ENCODE measurements at places on chromosomes 12 and 14.
A peak's percentile ranks its signal among the peaks of the same experiment; 100 is the strongest.

DNA sequence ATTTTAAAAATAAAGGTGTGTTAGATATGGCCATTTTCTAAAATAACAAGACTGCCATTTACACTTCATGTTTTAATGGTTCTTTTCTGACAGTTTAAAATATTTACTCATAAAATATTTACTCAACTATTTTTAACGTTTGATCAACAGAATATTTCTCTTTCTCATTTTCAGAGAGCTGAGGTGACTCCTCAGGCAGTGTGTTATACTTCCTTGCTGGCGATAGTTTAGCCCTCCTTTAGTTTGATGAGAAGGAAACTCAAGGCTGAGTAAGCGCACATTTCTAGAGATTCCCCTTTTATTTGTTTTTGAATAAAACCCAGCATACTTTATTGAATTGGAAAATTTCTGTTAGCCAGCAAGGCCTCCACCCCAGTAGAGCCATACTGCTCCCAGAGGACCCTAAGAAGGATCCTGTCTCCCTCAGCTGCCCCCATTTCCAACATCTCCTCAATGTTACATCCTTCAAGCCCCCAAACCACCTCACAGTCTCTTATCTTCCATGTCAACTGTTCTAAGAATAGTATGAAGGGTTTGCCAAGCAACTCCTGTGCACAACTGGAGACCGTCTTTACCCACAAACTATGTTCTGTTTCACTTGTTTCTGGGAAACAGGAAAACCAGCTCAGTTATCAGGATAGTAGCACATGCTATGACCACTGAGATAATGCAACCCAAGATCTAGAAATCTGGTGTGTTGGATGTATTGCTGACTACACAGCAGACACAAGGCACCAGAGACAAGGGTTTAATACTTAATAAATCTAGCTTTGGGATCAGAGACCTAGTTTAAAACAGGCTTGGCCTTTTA is 129.5 kb downstream of the STXBP6 start:
- DNase-seq, result no peak

DNA sequence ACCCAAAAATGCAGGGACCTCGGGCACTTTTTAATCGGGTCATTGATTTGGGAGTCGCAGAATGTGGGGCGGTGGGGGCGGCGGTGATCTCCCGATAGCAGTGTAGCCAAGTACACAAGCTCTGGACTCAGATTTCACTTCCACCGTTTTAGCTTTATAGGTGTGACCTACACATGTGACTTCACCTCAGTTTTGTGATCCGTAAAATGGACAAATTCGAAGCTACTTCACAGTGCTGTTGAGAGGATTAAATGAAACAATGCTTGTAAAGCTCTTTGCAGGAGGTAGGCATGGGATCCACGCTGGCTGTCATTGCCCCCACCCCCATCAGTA is 478 bp downstream of the RITA1 start:
- no peak for DNase-seq

GRCh38 chr12:46855760-46856159 is 30.0 kb upstream of the SLC38A4 start:
- no peak for DNase-seq

DNA sequence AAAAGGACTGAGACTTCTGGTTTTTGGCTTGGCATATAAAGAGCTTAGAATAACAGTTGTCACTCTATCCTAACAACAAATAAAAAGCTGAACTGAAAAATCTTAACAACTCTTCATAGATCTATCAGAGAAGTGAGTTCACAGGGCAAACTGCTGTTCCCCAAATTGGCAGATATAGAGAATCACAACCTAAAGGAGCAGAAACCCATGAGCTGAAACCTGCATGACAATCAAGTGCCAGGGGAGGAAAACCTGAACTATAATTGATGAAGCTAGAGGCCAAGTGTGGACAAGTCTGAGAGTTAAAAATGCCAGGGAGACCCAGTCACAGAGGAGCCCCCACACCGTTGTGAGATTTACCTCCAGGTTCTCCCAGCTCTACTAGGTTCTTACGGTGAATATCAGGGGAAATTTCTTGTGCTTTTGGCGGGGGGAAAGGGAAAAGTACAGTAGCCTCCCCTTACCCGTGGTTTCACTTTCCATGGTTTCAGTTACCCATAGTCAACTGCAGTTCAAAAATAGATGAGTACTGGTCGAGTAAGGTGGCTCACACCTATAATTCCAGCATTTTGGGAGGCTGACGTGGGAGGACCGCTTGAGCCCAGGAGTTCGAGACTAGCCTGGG is 53.9 kb downstream of the ATF7 start:
- no peak for DNase-seq

- no peak for DNase-seq
Observed at GRCh38 chr12:55636116-55636655, 506 bp upstream of the OR10P1 start.

DNA sequence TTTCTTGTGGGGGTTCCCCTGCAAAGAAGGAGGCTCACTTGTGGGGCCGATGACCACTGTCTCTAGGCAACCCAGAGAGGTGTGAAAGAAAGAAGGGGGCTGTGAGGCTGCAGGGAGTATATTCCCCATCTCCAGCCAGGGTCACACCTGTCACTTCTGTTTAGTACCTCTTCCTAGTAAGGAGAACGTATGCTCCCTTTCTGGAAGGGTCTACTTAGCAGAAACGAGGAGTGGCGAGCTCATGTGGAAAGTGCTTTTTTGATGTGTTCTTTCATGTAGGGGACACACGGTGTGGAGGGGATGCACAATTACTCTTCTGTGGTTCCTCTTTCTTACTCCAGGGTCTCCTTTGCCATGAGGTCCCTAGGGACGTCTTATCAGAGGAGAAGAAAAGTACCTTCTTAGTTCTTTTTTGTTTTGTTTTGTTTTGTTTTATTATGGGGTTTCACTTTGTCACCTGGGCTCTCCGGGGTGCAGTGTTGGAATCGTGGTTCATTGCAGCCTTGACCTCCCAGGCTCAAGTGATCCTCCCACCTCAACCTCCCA is 58.3 kb downstream of the PRKCH start:
- DNase-seq, result no peak

GRCh38 chr12:2792671-2793500 is 1.9 kb upstream of the FKBP4 start:
- DNase-seq, result no peak

DNA sequence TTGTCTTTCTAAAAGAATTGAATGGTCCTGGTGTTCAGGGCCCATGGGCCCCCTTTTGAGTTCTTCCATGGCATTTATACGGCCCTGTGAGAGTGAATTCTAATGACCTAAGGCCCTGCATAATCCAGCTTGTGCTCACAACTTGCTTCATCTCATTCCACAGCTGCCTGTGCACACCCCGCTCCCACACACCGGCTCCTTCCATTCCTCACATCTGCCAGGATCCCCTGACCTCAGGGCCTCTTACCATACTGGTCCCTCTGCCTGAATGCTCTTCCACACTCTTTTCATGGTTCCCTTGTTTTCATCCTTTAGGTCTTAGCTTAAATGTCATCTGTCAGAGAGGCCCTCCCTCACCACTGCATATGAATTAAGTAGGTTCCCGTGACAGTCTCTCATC is 49.5 kb upstream of the EGLN3 start:
- DNase-seq, result no peak

DNA sequence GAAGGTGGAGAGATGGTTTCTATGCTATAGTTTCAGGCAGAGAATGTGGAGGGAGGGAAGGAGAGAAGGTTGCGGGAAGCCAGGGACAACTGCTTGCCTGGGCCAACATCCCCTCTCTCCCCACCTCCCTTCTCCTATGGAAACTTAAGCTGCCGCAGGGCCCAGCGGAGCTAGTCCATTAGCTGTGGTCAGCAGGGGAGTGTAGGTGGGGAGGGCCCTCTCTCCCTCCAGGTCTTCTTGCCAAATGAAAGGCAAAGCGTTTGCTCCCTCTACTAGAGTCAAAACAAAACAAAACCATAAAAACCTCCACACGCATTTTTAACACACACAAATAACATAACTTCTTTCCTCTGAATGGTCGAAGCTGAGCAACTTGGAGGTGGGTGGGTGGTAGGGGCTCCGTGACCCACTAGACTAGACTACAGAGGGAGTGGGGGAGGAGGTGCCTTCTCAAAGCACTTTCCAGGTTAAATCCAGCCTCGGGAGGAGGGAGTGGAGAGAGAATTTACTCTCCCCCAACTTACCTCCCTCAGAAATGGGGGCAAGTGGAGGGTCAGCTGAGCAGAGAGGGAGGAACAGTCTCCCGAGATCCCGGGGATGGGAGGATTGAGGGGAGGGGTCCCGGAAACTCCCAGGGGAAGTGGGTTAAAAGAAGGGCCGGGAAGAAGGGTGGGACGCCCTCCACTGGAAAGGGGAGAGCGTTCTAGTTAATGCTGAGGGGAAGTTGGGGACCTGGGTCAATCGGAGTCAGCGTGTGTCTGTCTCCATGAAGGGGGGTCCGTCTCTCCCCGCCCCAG is 4.6 kb upstream of the CACNB3 start:
- DNase-seq, result no peak

- no peak for DNase-seq
Observed at GRCh38 chr12:50325890-50326391, 42.6 kb upstream of the LIMA1 start.

DNA sequence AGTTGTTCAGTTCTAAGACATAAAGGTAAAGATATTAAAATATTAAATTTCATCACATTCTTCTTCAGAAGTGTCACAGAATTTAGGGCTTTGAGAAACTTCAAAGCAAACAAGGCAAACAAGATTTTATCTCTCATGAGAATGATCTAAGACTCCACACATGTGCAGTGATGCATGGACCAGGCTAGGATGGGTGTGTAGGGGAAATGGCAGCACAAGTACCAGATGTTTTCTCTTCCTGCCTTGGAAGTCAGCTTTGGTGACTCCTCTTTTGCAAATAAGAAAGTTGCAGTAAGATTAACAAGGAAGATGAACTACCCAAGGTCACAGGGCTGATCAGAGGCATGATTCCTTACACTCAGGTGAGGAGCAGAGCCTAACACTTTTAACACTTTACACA is 163.8 kb upstream of the LMNTD1 start:
- no peak for DNase-seq

- DNase-seq, result no peak
Observed at GRCh38 chr14:105840266-105841021, 314.1 kb downstream of the TMEM121 start.

DNA sequence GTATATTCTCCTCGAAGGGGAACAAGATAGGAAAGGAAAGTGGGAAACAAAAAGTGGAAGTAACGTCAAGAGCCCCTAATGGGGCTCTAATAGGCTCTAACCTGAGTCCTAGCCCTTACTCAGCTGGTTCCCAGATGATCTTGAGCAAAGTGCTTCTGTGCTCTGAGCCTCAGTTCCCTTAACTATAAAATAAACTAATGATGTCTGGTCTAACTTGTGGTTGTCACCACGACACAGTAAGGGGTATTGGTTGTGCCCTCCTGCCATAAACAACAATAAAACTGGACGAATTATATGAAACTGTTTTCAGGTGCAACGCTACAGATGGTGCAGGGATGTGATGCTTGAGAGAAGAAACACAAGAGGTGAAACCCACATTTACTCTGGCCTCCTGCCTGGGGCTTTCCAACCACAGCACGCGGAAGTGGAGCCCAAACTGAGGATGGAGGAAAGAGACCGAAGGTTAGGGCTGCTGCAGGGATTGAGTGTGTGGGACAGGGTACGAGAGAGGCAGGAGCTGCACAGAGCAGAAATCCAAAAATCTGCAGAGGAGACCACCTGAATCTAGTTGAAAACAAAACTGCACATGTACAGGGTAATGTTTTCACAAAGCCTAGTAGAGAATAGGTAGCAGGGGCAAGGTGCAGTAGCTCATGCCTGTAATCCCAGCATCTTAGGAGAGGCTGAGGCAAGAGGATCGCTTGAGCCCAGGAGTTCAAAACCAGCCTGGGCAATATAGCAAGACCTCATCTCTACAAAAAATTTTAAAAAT is 45.6 kb upstream of the BCL2L14 start:
- DNase-seq, result no peak

GRCh38 chr12:805022-805632 is 52.7 kb downstream of the WNK1 start:
- DNase-seq, result no peak

DNA sequence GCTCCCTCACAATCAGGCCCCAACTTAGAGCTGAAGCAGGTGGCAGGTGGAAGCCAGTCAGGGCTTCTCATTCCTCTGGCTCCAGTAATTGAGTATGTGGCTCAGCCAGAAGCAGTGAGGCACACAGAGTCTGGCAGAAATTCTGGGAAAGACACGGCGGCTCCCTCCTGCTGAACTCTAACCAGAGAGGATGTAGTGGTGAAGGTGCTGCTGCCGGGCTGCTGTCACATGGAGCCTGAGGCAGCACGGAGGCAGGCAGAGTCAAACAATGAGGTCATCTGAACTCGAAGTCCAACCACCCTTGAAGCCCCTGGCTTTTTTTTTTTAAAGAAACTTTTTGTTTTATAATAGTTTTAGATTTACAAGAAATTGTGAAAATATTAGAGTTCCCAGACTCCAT is 33.4 kb upstream of the SMOC1 start:
- DNase-seq, result no peak

DNA sequence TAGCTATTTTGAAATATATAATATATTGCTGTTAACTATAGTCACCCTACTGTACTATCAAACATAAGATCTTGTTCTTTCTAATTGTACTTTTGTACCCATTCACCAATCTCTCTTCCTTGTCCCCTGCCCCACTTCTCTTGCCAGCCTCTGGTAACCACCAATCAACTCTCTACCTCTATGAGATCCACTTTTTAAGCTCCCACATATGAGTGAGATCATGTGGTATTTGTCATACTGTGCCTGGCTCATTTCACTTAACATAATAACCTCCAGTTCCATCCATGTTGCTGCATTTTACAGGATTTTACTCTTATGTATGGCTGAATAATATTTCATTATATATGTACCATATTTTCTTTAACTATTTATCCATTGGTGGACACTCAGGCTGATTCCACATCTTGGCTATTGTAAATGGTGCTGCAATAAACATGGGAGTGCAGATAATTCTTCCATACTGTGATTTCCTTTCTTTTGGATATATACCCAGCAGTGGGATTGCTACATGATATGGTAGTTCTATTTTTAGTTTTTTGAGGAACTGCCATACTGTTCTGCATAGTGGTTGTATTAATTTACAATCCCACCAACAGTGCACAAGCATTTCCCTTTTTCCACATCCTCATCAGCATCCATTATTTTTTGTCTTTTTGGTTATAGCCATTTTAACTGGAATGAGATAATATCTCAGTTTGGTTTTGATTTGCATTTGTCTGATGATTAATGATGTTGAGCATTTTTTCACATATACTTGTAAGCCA is 33.5 kb upstream of the SPIC start:
- DNase-seq, result no peak

- DNase-seq, result no peak
Observed at GRCh38 chr12:17097674-17098073, 491.7 kb upstream of the LMO3 start.

- DNase-seq, result peak; percentile 97
Observed at GRCh38 chr14:55721353-55721752, 141.3 kb downstream of the KTN1 start.

DNA sequence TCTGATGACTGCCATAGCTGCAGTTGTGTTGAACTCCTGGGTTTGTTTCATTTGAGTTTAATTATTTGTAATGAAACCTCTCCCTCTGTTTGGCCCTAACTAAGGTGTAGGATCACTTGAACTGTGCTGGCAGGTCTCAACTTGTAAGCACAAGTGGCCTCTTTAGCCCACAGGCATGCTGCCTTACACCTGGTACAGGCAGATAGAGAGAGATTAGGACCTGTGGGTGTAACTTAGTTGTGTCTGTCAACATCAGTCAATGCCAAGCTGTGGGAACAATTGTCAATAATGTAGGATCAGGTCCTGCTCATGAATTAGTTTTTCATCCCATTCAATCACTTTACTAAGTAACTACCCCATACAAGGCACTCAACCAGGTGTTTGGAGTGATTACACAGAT is 263.0 kb upstream of the G2E3 start:
- no peak for DNase-seq

Data from brain microvascular endothelial cell (primary cell).